ENCODE measurements at places on chromosomes 4 and X. TPM values are rescaled to one million over a fixed set of nuclear protein-coding genes. Genes with fewer than 3 reads are reported as not detected.

GRCh38 chr4:139458543-139458942 lies 4.6 kb downstream of the RAB33B start:
- no peak overlapping the region for H3K4me3 ChIP-seq
- peaks cover 28% of the 10 kb centered on the region for H3K4me1 ChIP-seq
- peak overlapping the region; percentile 32 for H3K27ac ChIP-seq

GRCh38 chr4:108333353-108333942 lies 164.7 kb upstream of the LEF1 start:
- H3K4me1 ChIP-seq, result peaks cover 19% of the 10 kb centered on the region
- H3K4me3 ChIP-seq, result no peak overlapping the region
- H3K27ac ChIP-seq, result no peak overlapping the region
- DNase-seq, result no peak

DNA sequence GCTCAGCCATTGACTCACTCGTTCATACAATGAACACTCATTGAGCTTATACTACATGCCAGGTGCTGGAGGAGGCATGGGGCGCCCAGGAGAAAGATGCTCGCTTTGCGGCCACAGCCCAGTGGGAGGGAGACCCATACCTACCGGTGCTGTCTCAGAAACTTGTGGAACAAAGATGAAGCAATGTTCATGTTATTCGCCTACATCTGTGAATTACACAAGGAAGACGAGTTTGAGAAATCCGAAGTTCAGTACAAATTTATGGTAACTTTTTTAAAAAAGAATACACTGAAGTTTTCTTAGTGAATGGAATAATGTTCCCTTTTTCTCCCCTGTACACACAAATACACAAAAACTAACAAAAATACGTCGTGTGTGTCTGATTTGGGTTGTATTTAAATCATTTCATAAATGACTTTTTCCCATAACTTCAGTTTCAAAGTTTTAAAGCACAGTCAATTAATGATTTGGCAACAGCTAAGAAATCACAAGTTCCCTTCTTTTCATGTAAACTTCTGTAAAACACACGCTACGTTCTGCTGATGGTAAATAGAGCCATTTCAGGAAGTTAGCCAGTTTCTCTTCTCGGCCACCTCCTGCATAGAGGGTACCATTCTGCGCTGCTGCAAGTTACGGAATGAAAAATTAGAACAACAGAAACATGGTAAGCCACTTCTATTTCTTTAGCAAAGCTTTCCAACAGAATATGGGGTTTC lies at the start of gene TLR8:
Gene TLR8, plus strand, starts transcription at position 575 of the 716 bp plus-strand sequence. Its CDS starts 87 bp downstream, at position 662.
- H3K27me3 ChIP-seq, result no peaks in the 10 kb centered on the region
- no peak within 1 kb of the TSS for H3K27ac ChIP-seq
- H3K4me3 ChIP-seq, result no peak within 1 kb of the TSS
- DNase-seq, result no peak
- no peaks in the 10 kb centered on the region for H3K36me3 ChIP-seq
- no peaks in the 10 kb centered on the region for H3K4me1 ChIP-seq

The DDIT4L gene
- total RNA-seq, result 4.4 TPM
